ENCODE measurements at places on chromosomes 6 and 20. TPM values are rescaled to one million over a fixed set of nuclear protein-coding genes. Genes with fewer than 3 reads are reported as not detected.

DNA sequence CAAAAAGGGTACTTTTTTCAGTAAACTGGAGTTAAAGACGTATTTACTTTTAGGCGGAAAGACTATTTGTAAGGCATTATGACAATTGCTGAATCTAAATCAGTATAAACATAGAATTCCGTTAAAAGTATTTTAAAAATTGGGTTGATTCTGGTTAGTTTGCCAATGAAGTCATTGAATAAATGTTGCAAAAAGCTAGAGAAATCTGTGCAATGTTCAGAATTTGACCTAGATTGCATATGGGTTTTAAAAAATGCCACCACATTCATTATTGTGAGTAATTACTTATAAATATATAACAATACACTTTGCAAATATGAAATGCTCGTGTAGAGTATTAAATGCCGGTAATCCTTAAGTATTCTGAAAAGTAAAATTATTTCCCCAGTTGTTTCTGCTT lies 116.5 kb upstream of the EEF1E1 start:
- peaks cover 3% of the 10 kb centered on the region for H3K27me3 ChIP-seq
- H3K27ac ChIP-seq = no peak overlapping the region
- no peaks in the 10 kb centered on the region for H3K4me1 ChIP-seq
- H3K36me3 ChIP-seq = no peaks in the 10 kb centered on the region
- DNase-seq = no peak
- H3K4me3 ChIP-seq = no peak overlapping the region

GRCh38 chr6:43800298-43800623 lies 30.2 kb downstream of the VEGFA start:
- no peaks in the 10 kb centered on the region for H3K27me3 ChIP-seq
- no peak overlapping the region for H3K27ac ChIP-seq
- H3K36me3 ChIP-seq = no peaks in the 10 kb centered on the region
- DNase-seq = no peak
- H3K4me3 ChIP-seq = no peak overlapping the region

DNA sequence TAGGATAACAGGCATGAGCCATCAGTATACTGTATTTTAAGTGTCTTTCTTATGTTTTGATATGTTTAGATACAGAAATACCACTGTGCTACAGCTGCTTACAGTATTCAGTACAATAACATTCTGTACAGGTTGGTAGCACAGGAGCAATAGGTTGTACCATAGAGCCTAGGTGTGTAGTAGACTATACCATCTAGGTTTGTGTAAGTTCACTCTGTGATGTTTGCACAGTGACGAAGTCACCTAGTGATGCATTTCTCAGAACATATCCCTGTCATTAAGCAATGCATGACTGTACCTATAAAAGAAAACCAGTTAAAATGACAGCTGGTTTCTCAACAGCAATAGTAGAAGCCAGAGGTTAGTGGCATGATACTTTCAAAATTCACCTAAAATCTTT lies 3.0 kb upstream of the ZBTB24 start:
- no peaks in the 10 kb centered on the region for H3K27me3 ChIP-seq
- peaks cover 8% of the 10 kb centered on the region for H3K36me3 ChIP-seq
- no peaks in the 10 kb centered on the region for H3K4me1 ChIP-seq
- no peak overlapping the region for H3K27ac ChIP-seq
- DNase-seq = no peak
- no peak overlapping the region for H3K4me3 ChIP-seq

- no peaks in the 10 kb centered on the region for H3K36me3 ChIP-seq
- peaks cover 14% of the 10 kb centered on the region for H3K4me1 ChIP-seq
Measured at GRCh38 chr6:3119040-3119723, 671 bp downstream of the BPHL start.

Gene SIRPG
- total RNA-seq = not detected

All from tibial nerve (tissue), 4 donors.